Kidney (tissue), 22 donors: ENCODE measurements at places on chromosomes 4 and X. TPM values are rescaled to one million over a fixed set of nuclear protein-coding genes. Genes with fewer than 3 reads are reported as not detected.
A peak's percentile ranks its signal among the peaks of the same experiment; 100 is the strongest.

DNA sequence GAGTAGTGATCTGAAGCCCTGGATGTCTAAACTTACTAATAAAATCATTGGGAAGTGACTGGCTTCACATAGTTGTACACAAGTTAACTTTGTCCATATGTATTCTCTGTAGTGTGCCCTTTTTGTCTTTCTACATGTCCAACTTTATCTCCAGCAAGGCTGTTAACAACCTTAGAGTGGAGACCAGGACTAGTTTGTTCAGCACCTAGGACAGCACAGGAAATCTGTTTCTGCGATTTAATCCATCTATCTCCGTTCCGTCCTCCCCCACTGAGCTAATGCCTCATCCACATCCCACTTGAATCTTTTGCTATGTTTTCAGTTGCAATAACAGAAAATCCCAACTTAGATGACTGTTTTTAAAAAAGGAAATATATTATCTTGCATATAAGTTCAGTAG is 3.4 kb upstream of the ARR3 start:
- no peaks in the 10 kb centered on the region for H3K27me3 ChIP-seq
- H3K4me3 ChIP-seq: no peak overlapping the region
- no peak for DNase-seq
- no peaks in the 10 kb centered on the region for H3K36me3 ChIP-seq

DNA sequence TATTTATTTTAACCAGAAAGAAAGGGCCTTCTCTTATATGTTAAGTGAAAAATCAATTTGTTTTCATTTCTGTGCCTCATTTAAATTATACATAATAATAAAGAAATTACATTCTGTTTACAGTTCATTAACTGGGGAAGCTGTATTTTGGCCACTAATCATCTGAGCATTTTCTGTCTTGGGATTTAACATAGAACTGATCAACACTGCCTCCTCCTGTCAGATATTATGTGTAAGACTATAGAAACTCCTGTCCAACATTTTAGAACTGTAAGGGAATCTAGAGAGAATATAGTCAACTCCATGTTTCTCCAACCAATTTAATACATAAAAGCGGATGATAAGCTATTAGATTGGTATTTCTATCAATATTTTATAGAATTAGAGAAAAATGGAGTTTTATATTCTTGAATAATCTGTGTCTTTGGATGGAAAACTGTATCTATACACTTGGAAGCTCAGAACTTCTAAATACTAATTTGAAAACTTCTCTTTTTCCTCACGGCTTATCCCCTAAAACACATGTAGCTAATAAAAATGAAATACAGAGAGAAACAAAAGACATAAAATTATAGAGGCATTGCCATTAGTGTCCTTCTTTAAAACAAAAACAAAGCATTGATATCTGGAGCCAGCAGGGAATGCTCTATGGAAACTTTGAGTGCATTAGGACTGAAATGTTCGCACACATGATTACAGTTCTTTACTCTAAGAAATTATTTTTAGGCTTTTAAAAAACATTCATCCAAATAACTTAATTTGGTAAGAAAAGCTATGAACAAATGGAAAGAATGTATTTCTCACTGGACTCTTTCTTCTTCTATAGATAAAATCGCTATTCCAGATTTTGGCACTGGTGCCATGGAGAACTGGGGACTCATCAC is 33.1 kb downstream of the ENPEP start:
- no peaks in the 10 kb centered on the region for H3K27me3 ChIP-seq
- H3K36me3 ChIP-seq: no peaks in the 10 kb centered on the region
- DNase-seq: peak; percentile 60
- H3K27ac ChIP-seq: no peak overlapping the region

DNA sequence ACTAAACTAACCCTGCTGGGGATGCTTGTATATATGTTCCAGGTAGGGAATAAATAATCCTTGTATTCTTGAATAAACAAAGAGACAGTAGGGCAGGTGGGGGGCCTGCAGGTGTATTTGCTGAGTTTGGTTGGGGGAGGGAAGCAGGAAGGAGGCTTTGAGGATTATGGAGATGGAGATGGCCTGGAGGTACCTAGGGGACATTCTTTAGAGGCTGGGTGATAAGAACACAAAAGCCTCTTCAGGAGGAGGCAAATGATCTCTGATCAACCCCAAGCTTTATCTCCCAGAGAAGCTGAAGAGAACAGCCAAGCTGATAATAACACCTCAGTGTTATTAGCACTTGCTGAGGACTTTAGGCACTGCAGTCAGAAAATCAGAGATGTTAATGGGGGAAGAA is 187.7 kb downstream of the MGST2 start:
- no peaks in the 10 kb centered on the region for H3K4me1 ChIP-seq
- no peak overlapping the region for H3K27ac ChIP-seq
- DNase-seq: no peak
- H3K27me3 ChIP-seq: no peaks in the 10 kb centered on the region
- H3K36me3 ChIP-seq: no peaks in the 10 kb centered on the region

- H3K27me3 ChIP-seq: no peaks in the 10 kb centered on the region
- no peak overlapping the region for H3K27ac ChIP-seq
- H3K4me1 ChIP-seq: no peaks in the 10 kb centered on the region
- no peak for DNase-seq
- H3K4me3 ChIP-seq: no peak overlapping the region
Measured at GRCh38 chr4:154719087-154719486, 24.7 kb upstream of the LRAT start.

GRCh38 chr4:22021106-22021505 is 72.5 kb upstream of the KCNIP4 start:
- no peaks in the 10 kb centered on the region for H3K27me3 ChIP-seq
- H3K4me3 ChIP-seq: no peak overlapping the region
- H3K36me3 ChIP-seq: no peaks in the 10 kb centered on the region
- no peaks in the 10 kb centered on the region for H3K4me1 ChIP-seq
- H3K27ac ChIP-seq: no peak overlapping the region
- DNase-seq: no peak

ZMAT1 gene
- 20.0 TPM for total RNA-seq

- DNase-seq: no peak
- no peak overlapping the region for H3K4me3 ChIP-seq
- H3K27me3 ChIP-seq: no peaks in the 10 kb centered on the region
- H3K36me3 ChIP-seq: no peaks in the 10 kb centered on the region
- no peak overlapping the region for H3K27ac ChIP-seq
Measured at GRCh38 chrX:106684207-106684606, 42.3 kb upstream of the RNF128 start.

GRCh38 chr4:98664959-98665358 is 6.5 kb upstream of the TSPAN5 start:
- H3K27ac ChIP-seq: no peak overlapping the region
- no peaks in the 10 kb centered on the region for H3K36me3 ChIP-seq
- no peaks in the 10 kb centered on the region for H3K27me3 ChIP-seq
- no peak for DNase-seq
- H3K4me1 ChIP-seq: no peaks in the 10 kb centered on the region
- no peak overlapping the region for H3K4me3 ChIP-seq

LRIT3 gene
- 0.25 TPM for total RNA-seq

- no peaks in the 10 kb centered on the region for H3K4me1 ChIP-seq
- DNase-seq: no peak
- H3K27me3 ChIP-seq: no peaks in the 10 kb centered on the region
- no peaks in the 10 kb centered on the region for H3K36me3 ChIP-seq
- H3K4me3 ChIP-seq: no peak overlapping the region
Measured at GRCh38 chr4:176964116-176964691, 171.5 kb upstream of the VEGFC start.

DNA sequence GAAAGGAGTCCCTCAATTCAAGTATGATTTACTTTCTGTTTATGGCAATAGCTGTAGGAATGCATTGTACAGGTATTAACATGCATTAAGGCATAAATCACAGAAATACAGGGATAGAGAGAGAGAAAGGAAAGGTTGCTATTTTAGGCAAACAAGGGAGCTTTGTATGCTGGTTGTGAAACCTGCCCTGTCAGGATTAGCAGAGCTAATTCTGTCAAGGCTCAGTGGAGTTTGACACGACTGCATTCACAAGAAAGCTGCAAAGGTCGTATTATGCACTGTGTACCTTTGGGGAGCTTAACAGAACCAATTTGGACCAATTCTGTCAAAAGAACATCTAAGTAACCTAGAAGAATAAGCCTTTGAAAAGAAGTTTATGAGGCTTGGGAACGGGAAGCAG is 239.3 kb downstream of the GRIA2 start:
- no peaks in the 10 kb centered on the region for H3K27me3 ChIP-seq
- no peaks in the 10 kb centered on the region for H3K36me3 ChIP-seq
- H3K4me3 ChIP-seq: no peak overlapping the region
- no peak overlapping the region for H3K27ac ChIP-seq
- H3K4me1 ChIP-seq: no peaks in the 10 kb centered on the region
